ENCODE measurements at places on chromosomes 2 and 18.

DNA sequence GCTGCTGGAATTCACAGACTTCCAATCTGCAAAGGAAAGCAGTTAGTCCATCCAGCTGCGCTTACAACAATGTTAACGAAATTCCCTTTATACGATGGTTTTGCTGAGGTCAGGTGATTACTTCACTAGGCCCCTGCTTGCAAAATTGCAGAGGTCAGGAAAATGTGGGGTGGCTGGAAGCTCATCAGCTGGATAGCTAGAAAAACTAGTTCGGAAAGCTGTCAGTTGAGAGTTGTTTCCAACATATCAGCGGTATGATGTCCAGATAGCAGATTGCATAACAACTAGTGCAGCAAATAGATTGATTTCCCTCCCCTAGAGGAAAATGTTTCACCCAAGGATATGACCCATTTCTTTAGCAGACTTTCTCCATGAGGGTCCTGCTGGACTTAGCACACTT, 2021.1 kb upstream of the CELF4 start:
- DNase-seq = no peak

- no peak for DNase-seq
Observed at GRCh38 chr2:15053542-15053941, 421.0 kb downstream of the LRATD1 start.

- no peak for DNase-seq
Observed at GRCh38 chr2:185787227-185788145, 48.9 kb downstream of the FSIP2 start.

GRCh38 chr2:121210691-121211090, 74.3 kb downstream of the TFCP2L1 start:
- no peak for DNase-seq

GRCh38 chr2:157825885-157826284, 50.2 kb downstream of the ACVR1 start:
- DNase-seq = no peak

GRCh38 chr18:508835-509234, 8.3 kb upstream of the COLEC12 start:
- DNase-seq = no peak

All from stimulated activated CD4-positive, alpha-beta T cell treated with anti-CD3 and anti-CD28 coated beads, Interleukin-12 subunit alpha, Interleukin-12 subunit beta, amount 100 ng/mL, for 48 hours (primary cell).